Fibroblast of gingiva (primary cell): ENCODE measurements at places on chromosomes 7 and 10.

DNA sequence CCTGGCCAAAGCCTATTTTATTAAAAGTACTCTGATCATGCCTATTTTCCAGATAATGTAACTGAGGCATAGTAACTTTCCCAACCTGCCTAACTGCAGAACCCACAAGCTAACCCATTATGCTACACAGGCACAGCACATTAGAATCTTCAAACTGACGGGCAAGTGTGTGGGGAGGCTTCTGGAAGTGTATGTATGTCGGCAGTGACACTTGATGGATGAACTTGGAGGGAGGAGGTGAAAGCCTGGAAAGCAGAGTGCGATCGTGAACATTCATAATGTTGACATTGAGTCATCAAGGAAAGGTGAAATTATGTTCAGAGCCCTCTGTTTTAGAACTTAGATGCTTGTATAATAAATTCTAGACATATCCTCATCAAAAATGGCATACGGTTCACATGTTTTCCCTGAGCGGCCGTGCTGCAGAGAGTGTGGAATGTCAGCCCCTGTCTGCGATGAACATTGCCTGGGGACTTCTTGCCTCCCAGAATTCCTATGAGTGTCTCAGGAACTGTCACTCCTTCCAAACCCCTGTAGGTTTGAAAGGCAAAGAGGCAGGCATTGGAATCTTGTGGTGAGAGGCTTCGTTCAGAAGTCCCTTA lies 102.4 kb downstream of the SLIT1 start:
- no peak for DNase-seq

DNA sequence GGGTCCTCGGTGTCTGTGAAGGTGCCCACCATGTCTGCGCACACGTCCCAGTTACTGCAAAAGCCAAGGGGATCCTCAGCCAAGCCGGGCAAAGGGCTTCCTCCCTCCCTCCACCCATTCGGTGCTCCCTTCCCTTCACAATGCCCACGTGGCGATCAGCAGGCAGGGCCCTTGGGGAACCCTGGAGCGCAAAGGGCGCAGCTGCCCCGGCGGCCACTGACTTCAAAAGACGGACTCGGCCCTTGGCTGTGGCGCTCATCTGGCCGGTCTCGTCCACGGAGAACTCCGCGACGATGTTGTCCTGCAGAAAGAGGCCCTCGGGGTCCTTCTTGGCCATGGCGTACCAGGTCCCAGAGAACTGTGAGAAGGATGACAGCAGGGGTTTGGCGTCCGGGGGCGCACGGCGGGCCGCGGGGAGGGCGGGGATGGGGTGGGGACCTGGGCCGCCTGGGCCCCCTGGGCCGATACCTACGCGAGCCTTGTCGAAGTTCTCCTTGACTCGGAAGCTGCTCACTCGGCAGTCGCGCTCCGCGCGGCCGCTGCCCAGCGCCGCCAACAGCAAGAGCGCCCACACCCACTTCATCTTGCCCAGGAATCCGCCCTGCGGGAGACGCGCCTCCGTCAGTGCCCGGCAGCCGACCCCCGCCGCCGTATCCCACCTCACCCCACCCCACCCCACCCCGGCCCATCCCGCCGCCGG lies 439 bp downstream of the RBP4 start:
- DNase-seq = peak; percentile 39

DNA sequence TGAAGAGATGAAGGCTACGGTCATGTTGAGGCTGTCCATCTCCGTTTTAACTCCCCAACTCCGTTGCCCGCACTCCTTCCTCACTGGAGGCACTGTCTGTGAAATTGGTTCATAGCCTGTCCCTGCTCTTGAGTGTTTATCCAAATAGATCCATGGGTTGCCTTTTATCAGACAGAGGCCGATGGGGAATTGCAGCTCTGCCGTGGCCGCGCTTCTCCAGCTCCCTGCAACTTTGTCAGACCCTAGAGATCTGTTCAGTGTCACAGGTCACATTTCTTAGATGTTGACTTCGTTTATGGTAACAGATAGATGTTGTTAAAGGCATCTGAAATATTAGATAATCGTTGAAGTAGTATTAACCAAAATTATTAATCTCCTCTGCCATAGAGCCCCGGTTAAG lies 14.7 kb downstream of the PPP2R2D start:
- no peak for DNase-seq

DNA sequence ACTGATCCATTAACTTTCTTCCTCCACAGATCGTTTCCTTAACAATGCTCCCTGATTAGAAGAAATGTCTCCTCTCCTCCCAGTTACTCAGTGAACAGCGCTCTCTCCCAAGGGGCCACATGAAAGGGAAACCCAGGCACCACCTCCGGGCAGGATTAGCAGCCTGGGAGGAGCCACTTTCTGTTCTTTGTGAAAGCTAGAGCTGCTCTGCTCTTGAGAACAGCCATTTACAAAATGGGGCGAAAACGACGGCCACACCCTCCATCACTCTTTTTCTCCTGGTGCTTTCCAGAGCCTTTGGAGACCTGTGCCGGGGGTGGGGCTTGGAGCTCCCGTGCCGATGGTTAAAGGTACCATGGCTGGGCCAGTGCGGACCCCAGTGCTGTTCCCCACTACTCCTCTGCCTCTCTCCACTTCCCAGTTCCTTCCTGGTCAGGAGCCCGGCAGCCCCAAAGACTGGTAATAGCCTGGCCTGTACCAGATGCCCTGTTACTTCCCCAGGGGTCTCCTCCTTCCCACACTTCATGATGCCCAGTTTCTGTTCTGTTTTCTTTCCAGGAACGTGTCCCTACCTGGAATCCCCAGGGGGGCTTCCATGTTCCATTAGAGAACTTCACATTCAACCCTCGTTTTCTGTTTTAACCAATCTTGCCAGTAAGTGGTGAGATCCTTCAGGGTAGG lies 402.9 kb upstream of the GALNT17 start:
- no peak for DNase-seq

- peak; percentile 33 for DNase-seq
Observed at GRCh38 chr7:147406521-147407135, 1183.9 kb upstream of the C7orf33 start.

DNA sequence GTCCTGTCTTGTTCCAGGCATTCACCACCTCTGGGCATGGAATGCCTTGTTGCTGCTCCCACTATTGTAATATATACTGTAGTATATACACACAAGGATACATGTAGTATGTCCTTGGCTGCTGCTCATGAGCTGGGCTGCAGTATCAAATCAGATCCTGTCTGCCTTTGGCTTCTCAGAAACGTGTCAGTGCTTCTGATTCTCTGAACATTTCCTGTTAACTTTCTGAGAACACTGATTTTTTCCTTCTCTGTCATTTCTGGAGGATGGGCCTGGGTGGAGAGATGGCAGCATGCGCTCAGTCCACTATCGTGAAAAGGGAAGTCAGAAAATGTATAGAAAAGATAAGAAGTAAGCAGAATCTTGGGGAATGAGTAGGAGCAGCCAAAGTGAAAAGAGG lies 12.2 kb downstream of the SFTPA2 start:
- no peak for DNase-seq

- DNase-seq = peak; percentile 65
Observed at GRCh38 chr7:75945297-75946168, 30.6 kb downstream of the POR start.

DNA sequence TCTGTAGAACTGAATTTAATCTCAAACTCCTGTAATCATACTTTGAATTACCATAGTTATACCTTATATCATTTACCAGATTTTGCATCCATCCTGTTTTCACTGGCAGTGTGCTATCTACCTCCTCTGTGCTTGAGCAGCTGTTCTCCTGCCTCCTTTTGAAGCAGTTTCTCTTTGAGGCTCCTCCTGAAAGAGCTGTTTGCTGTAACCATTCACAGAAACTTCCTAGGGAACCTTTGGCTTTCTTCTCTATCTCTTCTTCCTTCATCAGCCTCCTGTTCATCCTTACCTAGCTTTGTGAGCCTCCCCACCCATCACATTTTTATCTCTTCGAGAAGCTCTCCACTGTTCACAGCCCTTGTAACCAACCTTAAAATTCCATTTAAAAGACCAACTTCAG lies 108.2 kb downstream of the AASS start:
- no peak for DNase-seq

GRCh38 chr10:68756766-68757165 lies 35.7 kb downstream of the CCAR1 start:
- DNase-seq = peak; percentile 14

GRCh38 chr10:124626759-124627380 lies 117.3 kb downstream of the FAM53B start:
- no peak for DNase-seq

GRCh38 chr7:131803816-131804215 lies 247.4 kb upstream of the PODXL start:
- no peak for DNase-seq

- DNase-seq = no peak
Observed at GRCh38 chr10:69459101-69459790, 8.0 kb downstream of the TSPAN15 start.

DNA sequence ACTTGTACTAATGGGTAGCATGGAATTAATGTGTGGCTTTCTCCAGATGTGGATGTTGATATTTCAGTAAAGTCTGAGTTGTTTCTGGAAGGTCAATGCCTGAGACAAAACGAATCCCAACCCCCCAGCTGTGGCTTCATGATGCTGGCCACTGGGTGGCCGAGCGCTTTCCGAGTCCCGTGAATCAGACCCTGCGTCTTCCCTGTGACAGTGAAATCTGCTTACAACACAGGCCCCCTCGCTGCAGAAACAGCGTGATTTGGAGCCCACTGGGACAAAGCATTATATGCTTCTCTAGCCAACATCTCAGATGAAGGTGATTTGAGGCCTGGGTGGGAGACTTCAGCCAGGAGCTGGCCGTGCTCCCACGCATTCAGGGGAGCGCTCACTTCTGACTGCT lies 124.7 kb downstream of the WDR37 start:
- DNase-seq = no peak

- no peak for DNase-seq
Observed at GRCh38 chr7:108463613-108464012, 7.4 kb upstream of the NRCAM start.

GRCh38 chr7:111198255-111198654 lies 107.3 kb downstream of the LRRN3 start:
- peak; percentile 99 for DNase-seq

GRCh38 chr7:17706734-17707133 lies 233.6 kb downstream of the SNX13 start:
- DNase-seq = peak; percentile 62

DNA sequence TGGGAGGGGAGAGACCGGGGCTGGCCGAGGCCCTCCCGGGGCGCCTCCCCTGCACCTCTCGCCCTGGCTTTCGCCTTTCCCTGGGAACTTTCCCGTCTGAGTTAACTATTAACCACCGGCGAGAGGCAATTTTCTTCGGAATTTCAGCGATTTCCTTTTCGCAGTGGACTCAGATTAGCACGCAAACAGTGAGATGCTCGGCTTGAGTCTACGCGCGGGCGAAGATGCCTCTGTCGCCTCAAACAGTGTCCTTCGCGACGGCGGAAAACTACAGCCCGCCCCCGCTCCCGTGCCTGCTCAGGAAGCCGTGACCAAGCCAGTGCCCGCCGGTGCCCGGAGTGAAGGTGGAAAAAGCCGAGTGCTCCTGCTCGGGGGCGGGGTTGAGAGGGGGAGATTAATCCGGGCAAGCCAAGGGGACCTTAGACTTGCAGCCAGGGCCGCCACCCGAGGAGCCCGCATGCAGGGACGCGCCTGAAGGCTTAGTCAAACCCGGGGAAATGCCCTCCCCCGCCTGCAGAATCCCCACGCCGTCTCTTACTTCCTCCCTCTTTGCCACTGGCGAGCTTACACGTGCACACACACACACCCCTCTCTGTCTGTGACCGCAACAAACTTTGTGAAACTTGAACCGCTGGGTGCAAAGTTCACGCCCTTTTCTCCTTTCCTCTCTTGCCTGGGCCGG lies 14.5 kb upstream of the PAX2 start:
- DNase-seq = no peak

- no peak for DNase-seq
Observed at GRCh38 chr10:126157189-126157588, 231.1 kb downstream of the ADAM12 start.

DNA sequence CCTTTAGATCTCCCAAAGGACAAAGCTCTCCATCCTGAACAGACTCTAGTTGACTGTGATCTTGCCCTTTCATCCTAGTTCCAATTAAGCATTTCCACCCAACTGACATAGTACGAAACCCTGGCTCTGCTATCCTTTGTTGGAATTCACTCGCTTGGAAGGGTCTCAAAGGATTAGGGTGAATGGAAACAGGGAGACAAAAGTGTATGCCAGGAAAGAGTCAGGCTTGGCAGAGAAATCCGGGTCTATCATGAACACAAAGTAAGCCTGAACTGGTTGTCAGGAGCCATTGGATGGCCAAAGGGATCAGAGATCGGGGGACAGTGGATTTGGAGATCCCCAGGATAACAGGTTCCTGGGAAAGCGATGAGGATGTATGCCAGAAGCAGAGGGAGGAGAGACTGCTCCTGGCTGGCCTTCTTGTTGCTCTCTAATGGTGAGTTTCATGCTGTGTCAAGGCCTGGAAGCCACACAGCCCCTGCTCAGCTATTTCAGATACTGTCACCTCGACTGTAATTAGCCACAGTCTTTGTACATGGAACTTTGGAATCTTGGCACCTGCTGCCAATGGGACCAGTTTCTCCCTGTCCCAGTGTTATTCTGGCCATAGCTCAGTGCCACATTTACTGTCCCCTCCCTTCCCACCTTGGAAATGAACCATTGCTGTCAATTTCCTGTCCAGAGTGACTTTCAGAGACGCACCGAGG lies 1168.7 kb upstream of the AUTS2 start:
- DNase-seq = no peak

DNA sequence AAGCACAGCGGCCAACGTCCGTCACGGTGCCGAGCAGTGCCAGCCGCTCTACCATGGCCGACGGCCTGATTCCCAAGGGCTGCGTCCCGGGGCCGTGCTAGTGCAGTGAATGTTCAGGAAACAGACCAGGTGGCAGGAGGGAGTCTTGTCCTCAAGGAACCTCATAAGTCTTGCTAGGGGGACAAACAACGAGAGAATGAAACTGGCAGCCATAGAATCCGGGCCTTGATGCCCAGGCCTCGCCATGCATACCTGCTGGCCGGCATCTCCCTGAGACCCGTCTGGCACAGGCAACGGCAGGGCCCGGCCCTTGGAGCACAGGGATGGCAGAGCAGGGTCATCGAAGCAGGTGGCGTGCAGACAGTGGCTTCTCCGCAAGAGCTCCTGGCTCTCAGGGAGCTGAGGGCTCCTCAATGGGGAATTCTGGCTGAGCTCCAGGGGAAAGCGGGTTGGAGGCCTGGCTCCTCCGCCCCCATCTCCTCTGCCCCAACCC lies 58.8 kb downstream of the DIP2C start:
- no peak for DNase-seq

DNA sequence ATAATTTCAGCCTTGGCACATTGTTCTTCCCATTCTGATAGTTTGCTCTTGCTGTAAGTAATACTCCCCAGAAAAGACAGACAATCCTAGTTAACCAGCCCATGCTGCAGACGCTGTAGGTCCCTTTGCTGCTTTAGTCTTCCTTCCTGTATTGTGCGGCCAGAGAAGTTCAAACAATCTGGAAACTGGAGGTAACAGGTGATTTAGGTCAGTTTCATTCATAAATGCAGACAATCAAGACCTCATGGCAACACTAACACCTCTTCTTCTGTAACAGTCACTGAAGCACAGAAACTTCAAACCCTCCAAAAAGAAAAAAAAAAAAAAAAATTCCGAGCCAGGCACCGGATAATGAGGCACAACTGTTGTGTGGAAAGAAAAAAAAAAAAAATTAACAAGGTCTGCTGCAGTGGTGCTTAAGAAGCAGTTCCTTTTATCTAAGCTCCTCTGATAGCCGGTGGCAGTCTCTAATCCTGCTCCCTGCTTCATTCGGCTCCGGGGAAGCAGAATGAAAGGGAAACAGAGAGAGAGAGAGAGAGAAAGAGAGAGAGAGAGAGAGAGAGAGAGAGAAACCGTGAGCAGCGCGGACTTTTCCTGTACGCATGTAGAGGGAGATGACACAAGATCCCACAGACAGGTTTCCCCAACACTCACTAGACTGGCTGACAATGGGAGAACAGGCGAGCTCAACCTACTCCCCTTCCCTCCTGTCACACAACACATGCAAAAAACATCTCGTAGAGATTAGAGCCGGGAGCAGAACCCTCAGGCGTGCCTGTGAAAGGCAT lies at the start of gene SEMA3A:
Gene SEMA3A (minus strand): TSS at position 306 of the 788 bp plus-strand sequence. CDS start 203 bp downstream, at position 103.
- peak; percentile 84 for DNase-seq
